Hindlimb muscle (tissue), 1 donor: ENCODE measurements at places on chromosomes 12 and 14.
A peak's percentile ranks its signal among the peaks of the same experiment; 100 is the strongest.

- no peak for DNase-seq
Measured at GRCh38 chr14:53103636-53104340, 49.3 kb downstream of the DDHD1 start.

DNA sequence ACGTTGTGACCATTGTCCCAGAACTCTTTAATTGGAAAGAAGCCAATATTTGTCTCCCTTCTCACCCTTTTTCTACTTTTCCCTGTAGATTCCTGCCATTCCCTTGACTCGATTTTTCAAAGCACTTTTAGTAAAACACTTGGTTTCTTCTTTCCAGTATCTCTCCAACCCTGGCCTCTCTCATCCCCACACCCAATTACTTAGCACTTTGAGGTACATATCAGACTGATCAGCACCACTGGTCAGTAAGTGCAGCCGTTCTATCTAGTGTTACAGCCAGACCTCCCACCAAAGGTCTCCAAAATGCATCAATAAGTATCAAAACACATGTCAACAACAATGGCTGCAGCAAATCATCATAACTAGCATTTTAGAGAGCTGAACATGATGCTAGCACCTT, 141.9 kb downstream of the BTG1 start:
- DNase-seq: no peak

GRCh38 chr12:14416658-14417057, 51.2 kb downstream of the ATF7IP start:
- DNase-seq: peak; percentile 34

DNA sequence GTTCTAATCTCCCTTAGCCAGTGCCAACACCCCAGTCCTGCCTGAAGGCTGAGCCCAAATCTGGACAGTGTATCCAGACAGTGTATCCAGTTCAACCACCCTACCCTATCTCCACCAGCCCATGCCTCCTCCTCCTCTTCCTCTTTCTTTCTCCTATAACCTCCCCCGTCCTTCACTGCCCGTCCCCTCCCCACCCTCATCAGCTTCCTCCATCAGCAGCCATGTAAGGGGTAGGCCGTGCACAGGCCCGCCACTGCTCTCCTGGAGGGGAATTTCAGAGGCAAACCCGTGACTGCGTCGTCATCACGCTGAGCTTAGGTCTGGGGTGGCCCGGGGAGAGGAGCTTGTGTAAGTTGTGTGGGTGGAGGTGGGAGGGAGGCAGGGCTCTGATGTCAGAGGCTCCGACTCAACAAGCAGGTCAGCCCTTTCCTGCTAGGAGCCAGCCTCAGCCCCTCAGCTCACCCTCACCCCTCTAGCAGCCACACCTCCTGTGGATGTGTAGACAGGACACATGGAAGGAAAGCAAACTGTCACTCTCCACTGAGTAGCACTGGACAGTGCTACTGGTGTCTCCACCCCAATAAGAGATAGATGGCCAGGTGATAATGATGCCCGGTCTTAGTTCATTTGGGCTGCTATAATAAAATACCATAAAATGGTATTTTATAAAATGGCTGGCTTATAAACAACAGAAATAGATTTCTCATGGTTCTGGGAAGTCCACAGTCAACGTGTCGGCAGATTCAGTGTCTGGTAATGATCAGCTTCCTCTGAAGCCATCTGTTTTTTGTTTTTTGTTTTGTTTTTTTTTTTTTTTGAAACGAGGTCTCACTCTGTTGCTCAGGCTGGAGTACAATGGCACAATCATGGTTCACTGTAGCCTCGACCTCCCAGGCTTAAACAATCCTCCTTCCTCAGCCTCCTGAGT, 50.5 kb downstream of the IRF2BPL start:
- DNase-seq: no peak

- no peak for DNase-seq
Measured at GRCh38 chr14:106776395-106776983, 1250.1 kb downstream of the TMEM121 start.

GRCh38 chr12:34391771-34392581, 369.7 kb downstream of the ALG10 start:
- DNase-seq: no peak

DNA sequence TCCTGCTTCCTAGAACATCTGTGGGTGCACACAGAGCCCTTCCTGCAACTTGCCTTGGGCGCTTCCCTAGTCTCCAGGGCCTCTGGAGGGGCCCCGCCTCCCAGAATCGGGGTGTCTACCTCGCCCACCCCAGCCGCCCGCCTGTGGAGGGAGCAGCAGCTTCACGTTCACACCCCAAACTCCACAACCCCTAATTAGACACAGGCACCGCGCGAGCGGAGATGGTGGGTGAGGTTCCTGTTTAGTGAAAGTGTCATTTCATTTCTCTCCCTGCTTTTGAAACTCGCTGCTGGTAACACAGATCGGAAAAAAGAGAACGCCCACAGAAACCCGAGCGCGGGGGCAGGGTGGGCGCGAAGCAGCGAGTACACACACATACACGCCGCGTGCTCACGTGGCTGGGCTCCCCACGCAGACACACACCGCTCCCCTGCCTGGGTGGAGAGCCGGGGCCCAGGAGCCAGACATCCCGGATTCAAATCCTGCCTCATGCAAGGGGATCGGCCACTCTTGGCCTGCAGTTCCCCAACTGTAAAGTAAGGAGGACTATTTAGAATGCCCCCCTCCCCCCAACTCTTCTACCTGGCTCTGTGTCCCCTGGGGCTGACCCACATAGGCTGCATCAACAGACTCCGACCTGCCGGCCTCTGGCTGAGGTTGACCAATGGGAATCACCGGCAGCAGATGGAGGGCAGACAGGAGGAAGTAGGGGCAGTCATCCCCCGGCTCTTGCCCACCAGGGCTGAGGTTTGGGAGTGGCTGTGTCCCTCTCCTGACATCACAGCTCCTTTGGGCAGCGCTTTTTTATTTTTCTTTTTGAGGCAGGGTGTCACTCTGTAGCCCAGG, 79.2 kb upstream of the NCOR2 start:
- no peak for DNase-seq

DNA sequence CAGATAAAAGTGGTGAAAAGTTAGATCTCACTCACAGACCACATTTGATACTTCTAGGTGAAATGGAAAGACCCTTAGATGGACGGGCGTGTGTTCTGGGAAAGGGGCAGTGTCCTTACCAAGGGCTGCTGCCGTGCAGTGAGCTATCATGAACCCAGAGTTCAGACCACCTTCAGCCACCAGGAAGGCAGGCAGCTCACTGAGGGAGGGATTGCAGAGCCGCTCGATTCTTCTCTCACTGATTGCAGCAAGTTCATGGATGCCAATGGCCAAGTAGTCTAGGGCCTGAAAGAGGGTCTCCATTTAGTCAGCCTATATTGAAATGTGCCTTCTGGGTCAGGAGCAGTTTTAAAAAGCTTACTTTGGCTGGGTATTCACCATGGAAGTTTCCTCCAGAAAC, 15.7 kb downstream of the HAL start:
- DNase-seq: no peak

- DNase-seq: peak; percentile 42
Measured at GRCh38 chr14:95046711-95047681, 110.3 kb downstream of the DICER1 start.

GRCh38 chr14:92589213-92589852, 75.8 kb downstream of the RIN3 start:
- DNase-seq: no peak

- DNase-seq: no peak
Measured at GRCh38 chr12:105995961-105996431, 142.8 kb downstream of the NUAK1 start.

DNA sequence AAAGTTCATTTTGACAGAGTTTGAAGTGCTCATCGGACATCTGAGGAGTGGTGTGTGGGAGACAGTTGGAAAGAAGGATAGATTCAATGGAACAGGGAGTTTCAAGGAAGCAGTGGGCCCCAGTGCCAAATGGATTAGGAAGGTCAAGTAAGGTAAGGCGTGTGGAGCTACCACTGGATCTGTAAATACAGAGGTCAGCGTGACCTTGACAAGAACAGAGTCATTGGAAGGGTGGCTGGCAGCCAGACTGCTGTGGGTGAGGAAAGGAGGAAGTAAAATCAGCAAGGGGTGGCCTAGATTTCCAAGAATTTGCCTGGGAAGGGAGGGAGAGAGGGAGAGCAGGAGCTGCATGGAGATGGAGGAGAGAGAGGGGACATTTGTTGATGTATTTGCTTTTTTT, 68.2 kb upstream of the IGF1 start:
- no peak for DNase-seq

DNA sequence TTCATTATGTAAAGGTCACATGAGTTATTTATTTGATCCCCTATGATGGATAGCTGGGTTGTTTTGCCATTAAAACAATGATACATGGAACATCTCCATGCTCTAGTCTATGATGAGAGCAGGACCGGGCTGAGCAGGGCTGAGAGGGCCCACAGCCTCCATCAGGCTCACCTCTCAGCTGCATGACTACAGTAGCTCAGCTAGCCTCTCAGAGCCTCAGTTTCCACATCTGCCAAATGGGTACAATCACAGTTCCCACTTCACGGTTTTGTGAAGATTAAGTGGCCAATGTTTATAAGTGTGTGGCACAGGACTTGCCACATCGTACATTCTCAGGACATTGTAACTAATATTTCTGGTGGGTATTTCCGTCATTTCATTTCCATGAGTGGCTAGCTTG, 19.9 kb upstream of the MYL2 start:
- no peak for DNase-seq

- no peak for DNase-seq
Measured at GRCh38 chr14:80784820-80785219, 156.7 kb downstream of the CEP128 start.

DNA sequence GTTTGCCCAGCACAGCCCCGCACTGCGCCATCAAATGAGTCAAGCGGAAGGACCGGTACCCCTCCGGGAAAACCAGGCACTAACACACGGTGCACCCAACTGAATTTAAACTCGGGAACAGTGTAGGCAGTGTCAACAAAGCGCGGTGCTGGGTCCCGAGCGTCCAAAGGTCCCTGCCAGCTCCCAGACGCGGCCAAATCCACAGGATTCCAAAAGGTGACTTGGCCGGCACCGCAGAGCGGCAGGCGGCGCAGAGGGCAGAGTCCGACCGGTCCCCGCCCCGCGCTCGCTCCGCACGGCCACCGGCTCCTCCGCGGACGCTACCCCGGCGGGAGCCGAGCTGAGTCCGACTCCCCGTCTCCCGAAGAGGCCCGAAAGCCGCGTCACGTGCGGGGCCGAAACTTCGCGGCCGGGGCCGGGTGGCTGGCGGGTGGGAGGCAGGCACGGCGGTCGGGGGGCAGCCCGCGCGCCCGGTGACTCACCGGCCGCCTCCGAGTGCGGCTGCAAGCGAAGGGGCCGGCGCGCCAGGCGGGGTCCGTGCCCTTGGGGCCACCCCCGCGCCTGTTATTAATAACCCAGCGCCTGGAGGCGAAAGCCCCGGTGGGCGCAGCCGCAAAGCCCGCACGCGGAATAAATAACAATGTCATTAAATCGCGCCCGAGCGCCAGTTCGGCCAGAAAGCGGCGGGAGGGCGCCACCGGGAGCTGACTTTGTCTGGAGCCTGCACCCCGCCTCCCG, 863 bp downstream of the DENND5B start:
- DNase-seq: peak; percentile 69

DNA sequence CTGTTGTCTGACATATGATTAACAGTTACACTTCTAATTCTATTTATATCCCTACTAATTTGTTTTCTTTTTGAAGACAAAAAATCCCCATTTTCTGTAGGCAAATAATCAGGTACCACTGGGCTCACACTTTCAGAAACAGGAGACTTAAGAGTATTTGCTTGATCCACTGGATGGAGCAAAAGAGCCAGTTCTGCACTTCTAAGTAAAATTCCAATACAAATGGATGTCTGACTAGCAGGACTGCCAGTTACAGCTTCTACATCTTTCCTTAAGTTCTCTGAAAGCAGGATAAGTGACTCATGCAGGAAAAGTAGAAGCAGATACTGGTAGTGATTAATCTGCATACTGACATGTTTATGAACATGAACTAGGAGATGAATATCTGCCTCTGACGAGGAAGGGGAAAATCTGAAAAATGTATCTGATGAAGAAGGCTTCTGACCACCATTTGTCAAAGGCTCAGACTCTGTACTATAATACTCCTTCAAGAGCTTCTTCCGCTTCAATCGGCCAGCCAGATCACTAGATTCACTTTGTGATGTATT, 73.8 kb upstream of the ANKS1B start:
- no peak for DNase-seq

DNA sequence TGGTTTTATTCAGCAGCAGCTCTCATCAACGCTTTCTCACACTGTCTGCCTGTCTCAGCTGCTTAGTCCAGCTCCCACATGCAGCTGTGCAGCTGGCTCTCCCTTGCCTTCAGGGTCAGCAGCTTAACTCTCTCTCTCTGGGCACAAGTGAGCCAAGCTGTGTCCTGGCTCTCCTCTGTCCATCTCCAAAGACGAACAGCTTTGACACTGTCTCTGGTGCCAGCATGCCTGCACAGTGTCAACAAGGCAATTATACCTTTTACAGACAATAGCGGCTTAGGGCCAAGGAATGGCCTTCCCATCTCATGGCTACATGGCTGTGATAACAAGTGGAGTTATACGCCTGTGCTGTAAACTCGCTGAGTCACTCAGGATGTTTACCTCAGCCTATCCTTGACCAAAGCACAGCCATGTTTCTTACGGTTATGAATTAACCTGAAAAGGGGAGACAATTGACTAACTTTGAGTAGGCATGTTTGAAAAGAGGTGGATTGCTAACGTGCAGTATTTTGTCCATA, 38.4 kb upstream of the MANSC4 start:
- DNase-seq: peak; percentile 19

DNA sequence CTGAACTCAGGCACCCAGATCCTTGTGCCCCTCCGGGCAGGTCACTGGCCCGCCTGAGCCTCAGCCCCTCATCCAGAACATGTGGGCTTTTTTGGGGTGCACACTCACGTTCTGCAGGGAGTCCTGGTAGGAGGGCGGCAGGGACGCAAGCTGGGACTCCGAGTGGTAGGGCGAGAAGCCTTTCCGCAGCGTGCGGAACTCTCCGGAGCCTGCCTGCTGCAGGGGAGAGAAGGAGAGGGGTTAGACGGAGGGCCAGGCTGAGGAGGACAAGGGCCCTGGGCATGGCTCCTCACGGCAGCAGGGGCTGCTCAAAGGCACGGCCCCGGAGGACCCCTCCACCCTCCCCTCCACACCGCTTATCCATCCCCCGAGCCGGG, 40.8 kb downstream of the CCNK start:
- DNase-seq: no peak

- DNase-seq: peak; percentile 92
Measured at GRCh38 chr12:32106517-32107358, at the start of gene BICD1. Gene BICD1, plus strand, starts transcription at chr12:32106847. Its CDS starts 485 bp downstream, at chr12:32107332.

DNA sequence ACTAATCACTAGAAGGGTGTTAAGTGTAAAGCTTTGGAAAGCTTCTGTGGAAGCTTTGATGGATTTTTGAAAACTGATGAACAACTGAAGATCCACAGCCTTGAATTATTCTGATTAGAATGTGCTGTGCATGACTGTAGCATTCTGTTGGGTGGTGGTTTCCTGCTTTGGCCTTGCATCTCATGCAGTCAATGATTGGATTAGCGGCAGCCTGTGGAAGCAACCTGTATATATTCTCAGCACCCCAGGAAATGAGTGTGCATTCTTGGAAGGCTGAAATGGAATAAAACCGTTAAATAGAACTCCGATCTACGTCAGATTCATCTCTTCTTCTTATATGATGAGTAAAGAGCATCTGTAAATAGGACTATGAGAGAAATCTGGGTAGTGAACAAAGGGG, 120.2 kb downstream of the SLC16A7 start:
- no peak for DNase-seq
